ENCODE measurements at places on chromosomes 5 and 9.

DNA sequence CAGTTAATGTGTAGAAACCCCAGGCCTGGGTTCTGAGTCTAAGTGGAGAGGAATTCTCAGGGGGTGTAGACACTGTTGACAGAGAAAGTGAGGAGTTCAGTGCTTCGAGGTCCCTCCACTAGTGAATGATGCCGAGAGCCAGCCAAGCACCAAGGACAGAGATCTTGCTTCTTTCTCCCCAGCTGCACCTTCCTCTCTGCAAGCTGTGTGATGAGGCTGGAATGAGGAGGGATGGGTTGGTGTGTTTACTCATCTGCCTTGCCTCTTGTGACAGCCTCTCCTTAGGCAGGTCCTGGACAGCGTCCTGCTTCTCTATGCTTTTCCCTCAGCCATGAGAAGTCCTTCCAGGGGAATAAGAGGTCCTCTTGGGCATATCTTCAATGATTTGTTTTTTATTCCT is 35.3 kb downstream of the HNRNPH1 start:
- no peak for DNase-seq

- no peak for DNase-seq
These were observed 18.5 kb downstream of the OR2V1 start for GRCh38 chr5:181112476-181112875.

DNA sequence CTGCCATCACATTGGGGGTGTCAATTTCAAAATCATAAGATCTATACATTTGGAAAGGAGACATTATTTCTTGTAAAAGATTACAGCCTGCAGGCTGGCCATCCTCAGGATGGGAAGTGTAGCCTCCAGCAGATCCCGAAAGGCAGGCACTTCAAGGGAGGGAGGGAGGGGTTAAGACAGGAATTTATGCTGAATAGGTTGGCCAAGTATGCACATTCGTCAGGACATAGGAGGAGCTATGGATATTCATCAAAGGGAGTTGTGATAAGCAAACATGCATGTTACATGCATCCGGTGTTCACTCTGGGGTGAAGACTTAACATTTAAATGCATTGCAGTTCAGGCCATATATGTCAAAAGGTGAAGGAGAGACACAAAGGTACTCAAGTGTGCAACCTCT is 119.4 kb downstream of the CEP120 start:
- no peak for DNase-seq

GRCh38 chr9:136075881-136076678 is 19.0 kb downstream of the NACC2 start:
- DNase-seq, result no peak

DNA sequence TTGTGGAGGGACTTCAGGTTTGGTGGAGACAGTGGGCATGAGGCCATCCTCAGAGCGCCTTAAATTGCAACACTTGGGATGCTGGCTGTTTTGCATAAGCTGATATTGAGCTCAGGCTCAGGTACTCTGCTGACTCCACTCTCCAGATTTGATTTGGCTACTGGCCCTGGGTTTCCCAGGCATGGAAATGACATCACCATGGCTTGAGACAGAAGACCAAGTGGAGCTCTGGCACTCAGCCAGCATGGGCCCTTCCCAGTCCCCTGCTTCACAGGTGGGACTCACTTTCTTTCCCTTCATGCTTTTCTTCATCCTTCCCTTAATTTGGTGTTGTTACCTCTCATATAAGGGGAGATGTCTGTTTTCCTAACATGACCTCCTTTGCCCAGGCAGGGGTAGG is 72.0 kb upstream of the IL12B start:
- DNase-seq, result no peak

DNA sequence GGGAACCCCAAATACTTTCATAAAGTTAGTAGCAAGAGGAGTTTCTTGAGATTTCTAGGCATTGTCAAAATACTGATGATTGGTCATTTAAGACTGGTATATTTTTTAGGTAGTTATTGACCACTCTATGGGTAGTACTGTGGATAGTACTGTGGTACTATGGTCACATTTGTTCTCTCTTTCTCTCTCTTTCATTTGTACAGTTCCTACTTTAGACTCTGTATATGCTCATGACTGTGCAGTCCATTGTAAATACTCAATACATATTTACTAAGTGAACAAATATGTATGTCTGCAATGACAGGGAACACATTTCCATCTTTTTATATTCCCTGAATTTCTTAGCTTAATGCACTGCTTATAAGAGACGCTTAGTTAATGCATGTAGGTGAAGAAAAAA is 215.6 kb downstream of the KCTD16 start:
- no peak for DNase-seq

DNA sequence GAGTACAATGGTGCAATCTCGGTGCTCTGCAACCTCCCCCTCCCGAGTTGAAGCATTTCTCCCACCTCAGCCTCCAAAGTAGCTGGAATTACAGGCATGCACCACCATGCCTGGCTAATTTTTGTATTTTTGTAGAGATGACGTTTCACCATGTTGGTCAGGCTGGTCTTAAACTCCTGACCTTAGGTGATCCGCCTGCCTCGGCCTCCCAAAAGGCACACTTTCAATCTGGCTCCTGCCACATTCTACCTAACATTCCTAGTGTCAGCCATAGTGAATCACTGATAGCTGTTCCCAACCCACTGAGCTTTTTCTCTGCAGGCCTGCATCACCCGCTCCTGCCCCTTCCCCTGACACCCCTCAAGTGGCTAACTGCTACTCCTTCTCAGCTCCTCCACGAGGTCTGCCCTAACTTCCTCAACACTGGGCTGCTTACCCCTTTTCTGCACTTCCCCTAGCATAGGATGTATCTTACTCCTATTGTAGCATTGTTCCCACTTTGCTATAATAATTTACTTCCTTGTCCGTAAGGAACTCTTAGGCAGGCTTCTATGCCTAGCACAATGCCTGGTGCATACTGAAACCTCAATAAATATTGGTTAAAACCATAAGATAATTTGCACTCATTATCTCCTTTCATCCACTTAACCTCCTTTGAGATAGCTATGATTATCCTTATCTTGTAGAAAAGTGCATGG is 42.0 kb upstream of the LIFR start:
- no peak for DNase-seq

GRCh38 chr5:92560698-92561401 is 1020.2 kb downstream of the NR2F1-AS1 start:
- DNase-seq, result no peak

- DNase-seq, result no peak
These were observed at the start of gene LHFPL2 for GRCh38 chr5:78648359-78649210. Gene LHFPL2 (minus strand): TSS chr5:78648772. CDS start chr5:78510213, 138,559 bp downstream.

- DNase-seq, result no peak
These were observed 174.3 kb downstream of the TRPM3 start for GRCh38 chr9:70947086-70947485.

DNA sequence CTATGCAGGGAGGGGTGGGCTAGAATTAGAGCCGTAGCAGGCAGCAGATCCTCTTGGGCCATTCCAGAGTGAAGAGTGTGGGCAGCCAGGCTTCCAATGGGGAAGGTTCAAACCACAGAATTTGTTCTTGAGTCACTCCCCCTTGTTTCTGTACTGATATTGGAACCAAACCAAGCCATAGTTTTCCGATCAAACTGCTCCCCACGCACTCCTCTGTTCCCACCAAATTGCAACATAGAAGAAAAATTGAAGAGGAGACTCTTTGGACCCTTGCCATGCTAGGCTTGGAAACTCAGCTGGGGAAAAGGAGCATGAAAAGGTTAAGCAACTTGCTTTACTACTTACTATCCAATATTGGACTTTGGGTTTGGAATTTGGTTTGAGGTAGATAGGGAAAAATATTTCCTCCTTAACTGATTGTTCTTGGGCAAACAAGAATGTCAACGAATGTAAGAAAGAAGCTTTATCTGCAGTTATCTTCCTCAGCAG is 165.8 kb upstream of the NR3C1 start:
- no peak for DNase-seq

DNA sequence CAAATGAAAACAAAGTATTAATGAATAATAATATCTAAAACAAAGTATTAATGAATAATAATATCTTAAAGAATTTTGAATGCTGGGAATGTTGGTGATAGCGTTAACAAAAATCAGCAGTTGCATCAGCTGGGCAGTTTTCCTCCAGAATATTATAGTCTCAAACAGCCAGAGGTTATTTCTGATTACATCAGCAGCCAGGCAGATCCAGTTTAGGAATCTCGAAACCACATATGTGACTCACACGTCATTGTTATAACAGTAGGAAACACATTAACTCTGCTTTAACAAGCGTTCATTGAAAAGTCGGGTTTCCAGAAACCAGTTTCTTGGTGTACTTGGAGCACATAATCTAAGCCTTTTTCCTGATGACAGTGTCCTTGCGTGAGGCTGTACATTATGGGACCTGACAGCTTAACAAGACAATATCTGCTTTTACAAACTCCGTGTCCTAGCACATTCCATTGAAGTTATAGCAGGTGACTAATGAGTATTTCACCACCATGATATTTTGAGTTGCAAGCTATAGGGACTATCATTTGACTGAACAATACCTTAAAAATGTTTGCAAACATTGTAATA is 559.5 kb upstream of the KLF4 start:
- no peak for DNase-seq

GRCh38 chr9:95504053-95504963 is 12.5 kb downstream of the PTCH1 start:
- no peak for DNase-seq

GRCh38 chr5:146130440-146131045 is 25.2 kb upstream of the PLAC8L1 start:
- DNase-seq, result no peak

All from stimulated activated CD8-positive, alpha-beta memory T cell treated with anti-CD3 and anti-CD28 coated beads, Interleukin-15, amount 100 ng/mL, for 4 hours (primary cell).